ENCODE measurements at places on chromosomes 12 and 14.
A peak's percentile ranks its signal among the peaks of the same experiment; 100 is the strongest.

DNA sequence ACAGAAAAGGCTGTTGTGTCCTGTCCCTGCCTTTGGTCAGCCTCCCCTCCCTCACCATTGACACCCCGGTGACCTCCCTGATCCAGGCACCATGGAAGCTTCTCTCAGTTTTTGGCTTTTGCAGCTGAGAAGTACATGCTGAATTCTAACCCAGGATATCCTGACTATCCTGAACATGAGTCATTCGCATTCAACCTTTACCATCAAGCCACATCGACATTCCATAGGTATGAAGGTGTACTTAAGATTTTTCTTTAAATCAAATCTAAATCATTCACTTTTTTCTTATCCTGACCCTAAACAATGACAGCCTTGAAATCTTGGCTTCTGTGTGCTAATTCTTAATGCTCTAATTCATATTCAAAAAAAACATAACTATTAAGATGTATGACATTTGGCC, 8.7 kb upstream of the KRT78 start:
- DNase-seq = no peak

GRCh38 chr12:172732-173161, 41.2 kb downstream of the SLC6A12 start:
- no peak for DNase-seq

GRCh38 chr14:100294963-100295330, 11.3 kb downstream of the SLC25A29 start:
- no peak for DNase-seq

DNA sequence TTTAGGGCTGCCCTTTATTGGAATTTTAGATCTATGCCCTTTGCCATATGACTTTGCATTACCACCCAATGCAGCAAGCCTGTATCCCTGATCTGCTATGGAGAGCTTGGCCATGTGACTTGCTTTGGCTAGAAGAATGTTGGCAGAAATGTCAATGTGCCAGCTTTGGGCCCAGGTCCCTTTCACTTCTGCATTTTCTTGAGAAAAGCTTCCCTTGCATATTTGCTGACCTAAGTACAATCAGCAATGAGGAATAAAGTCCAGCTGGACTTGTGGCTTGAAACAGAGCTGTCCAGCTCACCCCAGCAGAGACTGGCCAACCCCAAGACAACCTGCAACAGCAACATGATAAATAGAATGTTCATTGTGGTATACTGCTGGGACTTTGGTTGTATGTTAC, 135.9 kb downstream of the PAH start:
- no peak for DNase-seq

GRCh38 chr12:64098709-64099354, 123.3 kb downstream of the KICS2 start:
- DNase-seq = no peak

DNA sequence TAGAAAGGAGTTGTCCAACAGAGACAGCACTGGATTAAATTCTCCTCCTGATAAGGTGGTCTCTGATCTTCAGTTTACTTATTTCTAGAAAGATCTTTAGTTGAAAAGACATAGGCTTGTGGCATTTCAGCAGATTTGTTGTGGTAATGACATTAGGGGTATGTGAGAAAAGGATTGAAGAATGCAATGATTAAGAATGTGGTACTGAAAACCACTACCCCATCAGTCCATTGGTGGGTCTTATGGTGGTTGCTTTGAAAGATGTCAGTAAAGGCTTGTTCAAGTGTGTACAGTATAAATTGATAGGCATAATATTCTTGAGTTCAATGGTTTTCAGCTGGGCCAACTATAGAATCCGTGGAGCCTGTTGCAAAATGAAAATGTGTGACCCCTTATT, 10.8 kb downstream of the PPFIBP1 start:
- DNase-seq = no peak

DNA sequence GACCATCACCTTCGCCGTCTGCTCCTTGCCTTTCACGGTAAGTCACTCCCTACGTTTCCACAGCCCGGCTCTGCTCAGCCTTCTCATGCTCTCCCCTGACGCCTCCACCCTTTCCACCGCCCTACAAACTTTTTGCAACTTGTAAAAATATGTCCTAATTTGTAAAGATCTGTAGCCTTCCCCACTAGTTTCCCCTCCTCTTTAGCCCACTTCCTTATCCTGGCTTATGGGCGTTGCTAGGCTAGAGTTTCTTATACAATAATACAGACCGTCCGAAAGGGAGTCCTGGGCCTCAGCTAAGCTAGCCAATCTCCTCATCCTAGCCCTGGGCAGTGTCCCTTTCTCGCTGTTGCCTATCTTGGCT, 1.2 kb downstream of the PTGER2 start:
- DNase-seq = no peak

DNA sequence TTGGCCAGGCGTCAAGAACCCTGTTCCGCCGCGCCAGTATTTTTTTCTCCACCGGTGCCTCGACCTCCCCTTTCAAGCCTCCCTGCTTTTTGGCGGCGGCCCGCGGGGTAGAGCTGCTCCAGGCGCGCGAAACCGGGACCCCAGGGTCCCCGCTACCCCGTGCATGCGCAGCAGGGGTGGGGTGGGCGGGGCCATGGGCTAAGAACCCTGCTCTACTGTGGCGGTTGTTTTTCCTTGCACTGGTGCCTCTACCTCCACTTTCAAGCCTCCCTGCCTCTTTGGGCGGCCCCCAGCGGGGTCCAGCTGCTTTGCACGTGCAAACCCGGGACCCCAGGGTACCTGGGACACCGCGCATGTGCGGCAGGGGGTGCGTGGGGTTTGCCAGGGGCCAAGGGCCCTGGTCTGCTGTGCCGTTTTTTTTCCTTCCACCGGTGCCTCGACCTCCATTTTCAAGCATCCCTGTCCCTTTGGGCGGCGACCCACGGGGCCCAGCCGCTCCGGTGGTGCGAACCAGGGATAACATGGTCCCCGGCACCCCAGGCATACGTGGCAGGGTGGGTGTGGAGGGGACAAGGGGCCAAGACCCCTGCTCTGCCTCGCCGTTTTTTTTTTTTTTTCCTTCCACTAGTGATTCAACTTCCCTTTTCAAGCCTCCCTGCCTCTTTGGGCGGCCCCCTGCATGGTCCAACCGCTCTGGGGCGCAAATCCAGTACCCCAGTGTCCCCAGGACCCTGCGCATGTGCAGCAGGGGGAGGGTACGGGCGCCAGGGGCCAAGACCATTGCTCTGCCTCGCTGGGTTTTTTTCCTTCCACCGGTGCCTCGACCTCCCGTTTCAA, 326.8 kb downstream of the ALG10 start:
- no peak for DNase-seq

GRCh38 chr12:84422340-84422739, 490.3 kb downstream of the SLC6A15 start:
- no peak for DNase-seq

DNA sequence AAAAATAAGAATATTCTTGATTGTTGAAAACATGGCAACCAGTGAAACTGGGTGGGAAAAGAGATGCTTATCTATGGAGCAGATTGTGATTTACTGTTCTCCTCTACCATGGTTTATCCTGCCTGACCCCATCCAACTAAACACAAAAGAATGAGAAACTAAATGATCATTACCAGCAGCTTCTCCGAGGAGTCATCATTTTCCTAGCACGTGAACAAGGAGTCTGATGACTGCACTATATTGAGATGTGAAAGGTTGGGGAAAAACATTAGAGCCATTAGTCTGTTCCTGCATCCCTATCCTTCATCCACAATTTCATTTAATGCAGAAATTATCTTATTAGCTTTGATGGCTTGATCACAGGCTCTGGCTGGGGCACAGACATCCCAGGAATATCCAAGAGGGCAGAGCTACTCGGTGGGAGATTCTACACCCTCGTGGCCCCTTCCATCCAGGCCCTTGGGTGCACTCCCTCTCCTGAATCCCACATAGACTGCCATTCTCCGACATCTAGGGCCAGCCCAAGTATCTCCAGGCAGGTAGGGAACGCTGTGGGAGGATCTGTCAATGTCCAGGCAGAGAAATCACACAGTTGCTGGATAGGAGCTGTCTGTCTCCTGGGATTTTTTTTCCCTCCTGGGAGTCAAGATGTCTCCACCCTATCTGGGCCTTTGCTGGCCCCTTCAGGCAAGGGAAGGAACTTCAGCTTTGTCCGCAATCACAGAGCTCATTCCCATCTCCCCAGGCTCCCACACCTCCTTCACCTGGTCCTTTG, 43.3 kb upstream of the DHRS4 start:
- peak; percentile 60 for DNase-seq

DNA sequence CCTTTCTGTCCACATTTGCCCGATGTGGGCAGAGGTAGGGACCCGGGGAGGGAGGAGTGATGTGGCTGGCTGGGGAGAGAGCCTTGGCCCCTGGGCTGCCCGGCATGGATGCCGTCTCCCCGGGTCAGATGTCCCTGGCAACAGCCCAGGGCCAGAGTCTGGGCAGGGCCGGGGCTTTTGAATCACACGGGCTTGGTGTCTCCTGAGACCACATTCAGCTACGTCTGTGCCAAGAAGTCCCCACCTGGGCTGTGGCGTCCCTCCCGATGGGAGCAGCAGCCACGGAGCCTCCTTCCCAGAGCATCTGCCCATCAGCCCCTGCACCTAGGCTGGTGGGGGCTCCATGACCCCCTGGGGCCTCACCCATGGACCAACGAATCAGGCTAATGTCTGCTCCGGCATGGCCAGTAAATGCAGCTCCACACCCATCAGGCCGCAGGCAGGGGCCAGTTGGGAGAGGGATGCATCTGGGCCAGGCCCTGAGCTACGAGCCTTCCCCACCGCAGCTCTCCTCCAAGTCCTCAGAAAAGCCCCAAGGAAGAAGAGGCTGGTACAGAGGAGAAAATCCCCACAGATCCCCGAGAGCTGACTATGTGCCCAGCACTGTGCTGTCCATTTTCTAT, 109.4 kb downstream of the RFLNA start:
- DNase-seq = no peak

- no peak for DNase-seq
Measured at GRCh38 chr14:100539766-100540140, 47.5 kb downstream of the BEGAIN start.

- DNase-seq = no peak
Measured at GRCh38 chr14:51070726-51071125, 24.2 kb downstream of the TRIM9 start.

DNA sequence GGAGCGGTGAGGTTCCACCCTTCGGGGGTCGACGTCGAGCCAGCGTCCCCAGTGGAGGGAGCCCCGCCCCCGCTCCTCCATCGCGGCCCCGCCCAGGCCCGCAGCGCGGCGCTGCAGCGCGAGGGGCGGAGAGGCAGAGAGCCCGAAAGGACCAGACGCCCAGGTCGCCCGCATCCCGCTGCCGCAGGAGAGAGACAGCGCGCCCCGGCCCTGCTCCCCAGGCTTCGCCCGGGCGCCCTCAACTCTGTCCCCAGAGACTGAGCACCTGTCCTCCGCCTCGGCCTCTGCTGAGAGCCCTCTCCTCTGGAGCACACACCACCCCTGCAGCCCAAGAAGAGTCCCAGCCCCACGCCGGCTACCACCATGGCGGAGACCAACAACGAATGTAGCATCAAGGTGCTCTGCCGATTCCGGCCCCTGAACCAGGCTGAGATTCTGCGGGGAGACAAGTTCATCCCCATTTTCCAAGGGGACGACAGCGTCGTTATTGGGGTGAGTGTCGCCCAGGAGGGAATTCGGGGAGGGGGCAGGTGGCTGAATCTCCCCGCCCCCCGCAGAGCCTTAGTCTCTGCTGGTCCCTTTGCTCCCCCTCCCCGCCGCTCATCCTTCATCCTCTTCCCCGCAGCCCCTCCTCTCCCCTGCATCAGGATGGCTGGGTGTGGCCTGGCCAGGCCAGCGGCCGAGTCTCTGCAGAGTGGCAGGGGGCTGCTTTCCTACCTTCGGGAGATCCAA, at the start of gene KIF5A:
Gene KIF5A (plus strand): TSS at position 136 of the 732 bp plus-strand sequence. CDS start 228 bp downstream, at position 364.
- no peak for DNase-seq

DNA sequence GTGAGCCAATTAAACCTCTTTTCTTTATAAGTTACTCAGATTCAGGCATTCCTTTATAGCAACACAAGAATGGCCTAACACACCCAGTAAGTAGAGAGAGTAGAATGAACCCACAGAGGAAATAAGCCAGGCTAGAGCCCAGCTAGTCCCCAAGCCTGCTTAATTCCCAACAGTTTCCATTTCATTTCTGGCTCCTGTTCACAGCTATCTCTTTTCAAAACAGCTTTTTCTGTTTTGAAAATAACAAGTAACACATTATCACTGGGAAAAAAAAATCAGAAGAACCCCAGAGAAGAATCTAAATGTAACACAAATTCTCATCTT, 69.0 kb downstream of the HSPB8 start:
- DNase-seq = no peak

DNA sequence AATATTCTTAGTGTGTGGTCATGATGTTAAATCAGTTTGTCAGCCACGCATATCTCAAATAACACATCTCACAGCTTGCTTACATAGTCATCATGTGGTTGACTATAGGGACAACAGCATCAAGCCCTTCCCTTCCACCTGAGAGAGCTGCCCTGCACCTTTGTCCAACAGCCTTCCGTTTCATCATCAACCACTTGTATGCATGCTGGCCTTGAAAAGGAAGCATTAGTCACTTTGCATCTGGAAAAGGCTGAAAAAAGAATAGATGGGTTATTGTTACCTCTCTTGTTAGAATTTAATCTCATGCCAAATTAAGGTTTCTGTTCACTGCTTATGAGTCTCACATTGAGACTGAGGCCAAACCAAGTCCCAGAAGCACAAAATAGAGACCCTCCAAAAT, 1586.5 kb upstream of the SEL1L start:
- DNase-seq = no peak

DNA sequence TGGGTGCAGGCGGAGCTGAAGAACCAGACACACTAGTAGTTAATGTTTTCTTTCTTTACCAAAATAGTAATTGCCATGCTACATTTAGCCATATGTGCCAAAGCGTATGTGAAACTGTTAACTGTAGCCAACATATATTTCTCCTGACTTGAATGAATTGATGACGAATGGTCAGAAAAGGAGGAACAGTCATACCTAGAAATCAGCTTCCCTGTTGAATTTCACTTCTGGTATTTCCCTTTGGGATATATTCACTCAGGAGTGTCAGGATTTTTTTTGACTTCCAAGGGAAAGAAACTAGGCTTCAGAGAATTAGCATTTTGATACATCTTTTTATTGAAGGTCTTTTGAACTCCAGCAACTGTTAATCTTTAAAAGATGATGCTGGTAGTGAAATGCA, 87.0 kb downstream of the ERC1 start:
- no peak for DNase-seq

DNA sequence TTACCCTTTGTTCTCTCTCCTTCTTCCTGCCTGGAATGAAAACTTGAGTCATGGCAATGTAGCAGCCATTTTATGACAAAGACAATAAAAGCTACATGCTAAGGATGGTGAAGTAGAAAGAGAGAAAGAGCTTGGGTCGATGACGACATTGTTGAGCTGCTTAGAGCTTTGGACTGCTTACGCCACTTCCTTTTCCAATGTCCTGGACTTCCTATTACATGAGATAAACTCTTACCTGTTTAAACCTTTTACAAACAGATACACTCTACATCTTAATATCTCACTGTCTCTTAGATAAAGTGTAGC, 70.1 kb downstream of the PEBP1 start:
- no peak for DNase-seq

GRCh38 chr12:75816897-75817296, 214.7 kb downstream of the PHLDA1 start:
- no peak for DNase-seq

- DNase-seq = no peak
Measured at GRCh38 chr12:132324841-132325732, 4.3 kb downstream of the GALNT9 start.

- DNase-seq = no peak
Measured at GRCh38 chr12:47504775-47505446, 200.9 kb downstream of the RPAP3 start.

Data from HAP-1 (cell line).